ENCODE measurements at places on chromosomes 11 and 22.

GRCh38 chr22:28791124-28791523 lies 9.2 kb downstream of the XBP1 start:
- DNase-seq: no peak

GRCh38 chr11:97764605-97765004 lies 1256.1 kb upstream of the CNTN5 start:
- no peak for DNase-seq

DNA sequence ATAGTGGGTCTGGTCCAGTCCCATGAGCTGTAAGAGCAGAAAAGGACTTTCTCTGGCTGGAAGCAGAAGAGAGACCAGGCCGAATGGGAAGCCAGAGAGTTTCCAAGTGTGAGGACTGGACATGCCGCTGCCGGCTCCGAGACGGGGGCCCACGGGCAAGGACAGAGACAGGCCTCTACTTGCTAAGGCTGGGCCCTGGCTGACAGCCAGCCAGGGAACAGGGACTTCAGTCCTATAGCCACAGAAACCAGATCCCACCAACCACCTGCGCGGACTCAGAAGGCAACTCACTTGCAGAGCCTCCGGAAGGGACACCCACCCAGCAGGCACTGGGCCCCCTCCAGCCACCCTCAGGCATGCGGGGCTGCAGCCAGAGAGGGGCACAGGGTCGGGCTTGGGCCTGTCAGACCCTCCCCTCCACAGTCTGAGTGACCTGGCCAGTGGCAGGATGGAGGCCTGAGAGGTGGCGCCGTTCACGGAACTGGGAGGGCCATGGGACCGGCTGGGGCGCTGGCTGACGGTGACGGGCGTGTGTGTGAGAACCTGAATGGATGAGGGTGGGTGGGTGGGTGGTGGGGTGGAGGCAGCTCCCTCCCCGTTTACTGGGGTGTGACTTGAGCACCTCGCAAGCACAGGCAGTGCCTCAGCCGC lies 47.8 kb upstream of the A4GALT start:
- DNase-seq: no peak

GRCh38 chr11:69636512-69637197 lies 4.3 kb upstream of the CCND1 start:
- no peak for DNase-seq

- peak; percentile 35 for DNase-seq
Observed at GRCh38 chr11:17934194-17934593, 78.7 kb downstream of the SERGEF start.

DNA sequence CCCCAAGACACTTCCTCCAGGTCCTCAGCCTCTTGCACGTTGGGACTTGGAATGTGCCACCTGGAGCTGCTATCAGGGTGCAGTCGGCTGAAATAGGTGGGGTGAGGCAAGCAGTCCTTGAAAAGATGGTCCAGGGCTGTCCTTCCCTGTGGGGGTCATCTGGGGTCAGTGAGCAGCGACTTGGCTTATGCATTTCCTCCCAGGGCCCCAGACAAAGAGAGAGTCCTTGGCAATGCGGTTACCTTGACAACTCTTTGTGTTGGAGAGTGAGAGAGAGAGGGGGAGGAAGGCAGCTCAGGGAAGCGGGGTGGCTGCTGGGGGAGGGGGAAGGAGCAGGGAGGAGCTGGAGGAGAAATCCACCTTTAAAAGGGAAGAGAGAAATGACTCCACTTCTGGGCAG lies 93.8 kb downstream of the MIAT start:
- DNase-seq: no peak

DNA sequence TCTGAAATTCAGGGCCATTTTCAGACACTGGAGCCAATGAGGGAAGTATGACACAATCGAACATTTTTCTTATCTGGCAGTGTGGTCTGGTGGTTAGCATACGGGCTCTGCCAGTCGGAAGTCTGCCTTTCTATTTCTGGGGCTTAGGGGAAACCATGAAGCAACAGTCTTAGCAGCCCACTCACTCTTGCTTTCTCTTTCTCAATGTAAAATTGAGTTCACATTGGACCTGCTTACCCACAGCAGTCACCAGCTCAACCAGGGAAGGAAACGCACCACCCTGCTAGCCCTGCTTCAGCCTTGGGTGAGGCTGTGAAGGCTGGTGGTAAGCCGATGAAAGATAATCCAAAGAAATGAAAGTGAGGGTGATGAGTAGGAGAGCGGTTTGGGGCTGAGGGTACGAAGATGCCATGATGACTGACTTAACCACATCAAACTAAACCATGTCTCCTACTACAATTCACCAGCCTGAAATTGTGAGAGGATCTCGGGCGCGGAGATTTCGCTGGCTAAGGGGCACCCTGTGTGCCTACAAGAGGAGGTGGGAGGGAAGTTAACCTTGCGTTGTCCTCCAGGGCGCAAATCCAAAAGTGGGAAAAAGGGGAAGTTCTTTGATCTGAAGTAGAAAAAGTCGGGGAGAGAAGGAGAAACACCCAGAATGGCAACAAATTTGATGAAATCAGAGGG lies 2.0 kb upstream of the LMO2 start:
- DNase-seq: no peak

DNA sequence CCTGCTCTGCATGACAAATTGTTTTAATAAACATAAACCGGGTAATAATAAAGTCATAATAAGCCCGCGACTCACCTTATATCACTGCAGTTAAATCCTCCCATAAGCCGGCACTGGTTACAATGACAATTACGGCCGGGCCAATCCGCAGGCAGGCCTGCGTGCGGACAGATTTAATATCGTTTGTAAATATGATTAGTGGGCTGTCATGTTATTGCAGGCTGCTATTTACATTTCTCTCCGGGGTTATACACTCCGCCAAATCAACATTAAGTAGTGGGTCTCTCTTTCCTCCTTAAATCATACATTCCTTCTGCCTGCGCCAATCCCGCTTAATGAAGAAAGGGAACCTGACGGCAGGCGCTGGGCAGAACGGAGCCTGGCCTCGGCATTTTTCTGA lies 51.8 kb upstream of the LMO1 start:
- DNase-seq: no peak

- DNase-seq: no peak
Observed at GRCh38 chr22:37229012-37229804, 14.9 kb downstream of the RAC2 start.

DNA sequence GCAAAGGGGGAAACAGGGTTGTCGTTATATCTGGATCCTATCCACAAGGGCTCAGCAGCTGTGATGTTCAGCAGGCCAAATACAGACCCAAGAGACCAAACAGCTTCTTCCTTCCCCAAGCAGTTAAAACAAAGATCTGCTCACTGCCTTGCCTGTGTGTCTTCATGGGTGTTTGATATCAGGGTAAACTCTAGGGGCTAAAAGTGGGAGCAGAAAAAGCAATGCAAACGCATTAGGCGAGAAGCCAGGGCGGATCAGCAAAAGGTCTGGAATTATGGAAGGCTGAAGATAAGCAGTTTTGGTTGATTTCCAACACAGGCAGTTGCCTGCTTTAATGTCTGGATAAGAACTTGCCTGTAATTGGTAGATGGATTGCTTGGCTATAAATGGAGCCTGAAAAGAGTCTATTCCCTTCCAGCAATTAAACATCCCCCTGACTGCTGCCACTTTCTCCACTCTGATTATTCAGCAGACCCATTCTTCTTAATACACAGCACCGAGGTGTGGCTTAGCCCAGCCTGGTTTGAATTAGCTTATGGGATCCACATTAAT lies 126.3 kb downstream of the COMMD9 start:
- DNase-seq: no peak

- DNase-seq: peak; percentile 69
Observed at GRCh38 chr11:59429924-59430516, 3.8 kb upstream of the OR5A2 start.

DNA sequence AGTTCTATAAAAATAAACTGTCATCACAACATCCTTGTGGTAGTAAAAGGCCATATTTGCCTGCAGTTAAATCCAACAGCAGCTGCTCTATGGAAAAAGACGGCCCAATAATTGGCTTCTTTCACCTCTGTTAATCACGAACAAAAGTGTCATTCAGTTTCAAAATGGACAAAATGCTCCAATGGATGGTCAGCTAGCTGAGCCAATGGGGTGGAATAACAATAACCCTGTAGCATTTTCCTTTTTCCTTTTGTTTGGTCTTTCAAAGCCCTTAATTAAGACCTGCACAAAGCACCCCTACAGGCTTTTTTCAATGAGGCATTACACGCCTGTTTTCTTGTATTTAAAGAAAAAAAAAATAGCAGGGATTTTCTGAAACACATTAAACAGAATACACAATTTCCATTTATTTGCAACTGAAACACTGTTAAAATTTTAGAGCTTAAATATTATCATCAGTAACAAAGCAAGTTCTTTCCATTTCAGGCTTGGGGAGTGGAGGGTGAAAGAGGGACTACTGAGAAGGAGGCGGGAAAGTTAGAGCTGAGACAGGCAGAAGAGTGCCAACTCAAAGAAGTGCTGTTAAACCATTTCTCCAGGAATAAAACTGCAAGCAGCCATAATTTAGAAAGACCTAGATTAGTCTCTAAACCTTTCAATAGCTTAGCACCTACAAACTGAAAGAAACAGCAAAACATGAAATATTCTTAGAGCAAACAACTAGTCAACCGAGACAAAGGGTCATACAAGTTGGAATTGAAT lies 28.7 kb downstream of the LGR4 start:
- peak; percentile 99 for DNase-seq

- DNase-seq: peak; percentile 52
Observed at GRCh38 chr11:113615098-113615497, 91.0 kb downstream of the TMPRSS5 start.

GRCh38 chr22:45616432-45616831 lies 55.2 kb upstream of the ATXN10 start:
- no peak for DNase-seq

DNA sequence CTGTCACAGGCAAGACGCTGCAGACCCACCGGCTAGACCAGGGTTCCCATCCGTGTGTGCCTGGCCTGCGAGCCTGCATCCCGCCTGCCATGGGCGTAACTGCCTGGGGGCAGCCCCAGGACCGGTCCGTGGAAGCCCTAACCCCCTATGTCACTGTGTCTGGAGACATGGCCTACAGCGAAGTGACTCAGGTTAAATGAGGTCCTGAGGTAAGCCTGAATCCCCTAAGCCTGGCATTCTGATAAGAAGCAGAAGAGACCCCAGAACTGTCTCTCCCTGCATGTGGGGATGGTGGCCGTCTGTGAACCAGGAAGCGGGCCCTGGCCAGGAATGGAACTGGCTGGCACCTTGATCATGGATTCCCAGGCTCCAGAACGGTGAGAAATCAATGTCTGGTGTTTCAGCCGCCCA lies 570.1 kb downstream of the BRD1 start:
- no peak for DNase-seq

GRCh38 chr11:34218067-34218466 lies 112.6 kb downstream of the NAT10 start:
- no peak for DNase-seq

DNA sequence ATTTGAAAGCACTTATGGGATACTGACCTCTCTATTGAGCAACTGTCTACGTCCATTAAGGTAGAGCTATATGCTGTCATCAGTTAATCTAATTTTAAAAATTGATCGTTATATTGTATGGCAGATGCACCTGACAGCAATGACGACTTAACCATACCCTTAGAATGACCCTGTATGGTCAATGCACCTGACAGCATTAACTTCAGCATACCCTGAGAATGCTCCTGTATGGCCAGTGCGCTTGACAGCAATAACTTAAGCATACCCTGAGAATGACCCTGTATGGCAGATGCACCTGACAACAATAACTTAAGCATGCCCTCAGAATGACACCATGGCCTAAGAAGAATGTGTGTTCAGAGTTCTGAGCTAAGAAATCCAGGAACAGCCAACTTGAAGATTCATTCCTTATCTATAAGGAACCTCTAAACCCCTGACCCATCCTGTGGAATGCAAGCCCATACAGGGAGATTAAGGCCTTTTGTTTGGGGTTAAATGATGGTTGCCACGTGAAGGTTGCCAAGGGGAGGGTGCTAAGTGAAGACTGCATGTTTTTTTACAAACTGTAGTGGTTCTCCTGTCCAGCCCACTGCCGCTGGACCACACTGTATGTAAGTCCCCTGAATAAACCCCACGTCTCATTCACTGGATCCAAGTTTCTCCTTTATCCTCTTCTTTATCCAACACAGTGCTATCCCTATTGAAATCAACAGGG lies 138.3 kb downstream of the GUCY1A2 start:
- DNase-seq: no peak

GRCh38 chr11:70507466-70508230 lies 109.3 kb downstream of the CTTN start:
- DNase-seq: no peak

DNA sequence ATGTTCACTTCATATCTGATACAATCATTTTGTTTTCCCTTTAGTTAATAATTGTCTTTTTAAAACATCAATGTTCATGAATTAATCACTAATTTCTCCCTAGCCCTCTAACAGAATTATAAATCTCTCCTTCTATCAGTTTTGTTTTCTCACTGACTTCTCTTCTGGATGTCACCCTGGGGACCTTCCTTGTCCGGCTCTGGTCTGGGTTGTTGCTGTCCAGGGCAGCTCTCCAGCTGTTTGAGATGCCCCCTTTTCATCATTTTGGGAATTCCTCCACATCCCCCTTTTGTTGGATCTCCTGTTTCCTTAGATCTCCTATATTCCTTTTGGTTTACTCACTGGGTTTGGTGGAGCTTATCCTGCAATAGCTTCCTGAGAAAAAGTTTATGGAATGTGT lies 35.6 kb upstream of the PSMA1 start:
- DNase-seq: no peak

- no peak for DNase-seq
Observed at GRCh38 chr11:81853791-81854190, 879.9 kb downstream of the FAM181B start.

GRCh38 chr11:78802058-78802761 lies 227.5 kb upstream of the NARS2 start:
- DNase-seq: no peak

DNA sequence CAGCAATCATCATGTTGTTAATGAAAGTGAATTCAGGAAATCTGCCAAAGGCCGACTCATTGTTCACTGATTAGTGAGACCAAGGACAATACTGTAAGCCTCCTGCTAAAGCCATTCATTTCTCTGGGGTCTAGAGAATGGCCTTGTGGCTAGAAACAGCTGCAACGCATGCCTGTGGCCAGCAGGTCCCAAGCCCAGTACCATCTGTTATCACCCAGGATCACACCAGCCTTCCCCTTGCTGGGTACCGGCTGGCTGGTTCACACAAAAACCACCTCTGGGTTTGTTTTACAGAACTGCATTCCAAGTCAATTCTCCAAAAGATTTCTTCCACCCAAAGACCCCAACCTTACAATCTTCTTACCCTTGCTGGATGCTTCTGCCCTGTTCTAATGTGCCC lies 1.1 kb downstream of the PLAAT5 start:
- DNase-seq: no peak

GRCh38 chr11:47345890-47346563 lies 6.5 kb downstream of the MYBPC3 start:
- DNase-seq: no peak

Measured in NCI-H748 treated with DMSO at 0.1 percent for 48 hours (cell line).